ENCODE measurements at places on chromosomes 6 and 20.

DNA sequence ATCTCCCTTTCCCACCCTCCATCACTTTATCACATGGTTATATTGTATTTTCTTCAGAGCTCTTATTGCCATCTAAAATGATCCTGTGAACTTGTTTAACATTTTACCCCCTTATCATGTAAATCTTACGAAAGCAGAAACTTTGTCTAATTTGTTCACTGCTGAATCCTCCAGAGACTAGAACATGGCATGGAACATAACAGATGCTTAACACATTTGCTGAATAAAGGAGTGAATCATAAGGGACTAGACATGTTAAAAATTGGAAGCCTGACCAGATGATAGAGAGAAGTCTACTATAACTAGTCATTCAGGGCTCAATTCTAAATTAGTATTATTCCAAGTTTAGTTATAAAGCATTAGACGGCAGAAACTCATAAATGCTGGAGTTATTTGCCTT, 73.3 kb downstream of the MAN1A1 start:
- DNase-seq, result peak; percentile 20

DNA sequence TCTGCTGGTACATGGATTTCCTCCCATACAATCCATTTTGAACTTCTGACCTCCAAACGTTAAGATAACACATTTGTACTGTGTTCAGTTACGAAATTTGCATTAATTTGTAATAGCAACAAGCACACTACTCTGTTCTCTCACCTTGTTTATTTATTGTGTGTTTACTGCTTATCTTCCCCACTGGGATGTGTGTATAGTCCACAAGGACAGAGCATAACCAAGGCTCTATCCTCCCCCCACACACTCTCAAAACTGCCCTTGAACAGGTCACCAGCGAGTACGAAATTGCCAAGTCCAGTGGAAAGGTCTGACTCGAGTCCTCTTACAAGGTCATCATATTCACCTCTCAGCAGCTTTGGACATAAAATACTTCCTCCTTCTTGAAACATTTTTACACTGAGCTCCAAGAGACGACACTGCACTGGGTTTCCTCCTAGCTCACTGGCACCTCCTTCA, 18.6 kb downstream of the ADTRP start:
- DNase-seq, result no peak

DNA sequence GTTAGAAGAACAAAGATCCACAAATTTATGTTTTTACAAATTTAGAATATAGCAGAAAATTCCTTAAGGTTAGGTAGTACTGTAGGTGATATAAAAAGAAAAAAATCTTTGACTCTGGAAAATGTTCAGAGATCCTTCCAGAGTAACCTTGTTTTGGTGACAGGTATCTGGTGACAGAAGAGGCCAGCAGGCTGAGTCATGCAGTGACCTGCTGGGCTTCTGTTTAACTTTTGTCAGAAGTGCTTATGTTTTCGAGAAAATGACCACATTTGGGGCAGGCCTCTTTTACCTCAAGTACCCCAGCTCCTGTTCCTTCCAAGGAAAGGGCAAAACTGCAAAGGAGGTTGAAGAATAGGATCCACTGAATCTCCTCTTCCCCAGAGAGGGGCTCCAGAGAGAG, 10.5 kb upstream of the CLDN20 start:
- DNase-seq, result no peak

DNA sequence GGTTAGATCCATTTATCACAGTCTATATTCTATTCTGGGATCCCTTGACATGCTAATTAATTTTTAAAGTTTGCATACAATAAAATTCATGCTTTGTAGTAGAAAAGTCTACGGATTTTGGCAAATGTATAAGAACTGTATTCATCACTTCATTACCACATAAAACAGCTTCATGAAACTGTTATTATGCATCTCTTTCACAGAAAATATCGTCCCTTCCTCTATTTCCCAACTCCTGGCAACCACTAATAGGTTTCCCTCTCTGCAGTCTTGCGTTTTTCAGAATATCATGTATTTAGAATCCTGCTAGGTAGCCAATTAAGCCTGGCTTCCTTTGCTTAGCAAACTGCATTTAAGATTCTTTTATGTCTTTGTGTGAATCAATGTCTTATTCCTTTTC, 441.3 kb upstream of the RGS17 start:
- DNase-seq, result no peak

DNA sequence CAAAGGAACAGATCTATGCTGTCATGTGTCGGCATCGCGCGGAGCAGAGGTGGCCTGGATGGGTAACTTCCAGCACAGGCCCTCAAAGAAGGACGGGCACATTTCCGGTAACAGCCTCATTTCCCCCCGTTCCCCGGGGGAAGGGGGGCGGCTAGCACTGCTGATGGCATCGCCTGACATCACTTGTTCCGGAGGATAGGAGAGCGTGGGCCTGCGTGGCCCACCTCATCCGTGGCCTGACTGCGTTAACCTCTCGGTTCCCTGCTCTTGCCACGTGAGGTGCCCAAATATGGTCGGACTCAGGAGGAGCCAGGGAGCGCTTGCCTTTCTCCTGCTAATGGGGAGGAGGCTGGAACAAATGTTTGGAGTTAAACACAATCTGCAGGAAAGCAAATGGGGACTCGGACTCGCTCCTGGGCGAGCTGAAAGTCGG, at the start of gene AKAP12:
Gene AKAP12, plus strand, starts transcription at position 365 of the 433 bp plus-strand sequence. CDS start 596 bp downstream, outside the sequence.
- peak; percentile 41 for DNase-seq

DNA sequence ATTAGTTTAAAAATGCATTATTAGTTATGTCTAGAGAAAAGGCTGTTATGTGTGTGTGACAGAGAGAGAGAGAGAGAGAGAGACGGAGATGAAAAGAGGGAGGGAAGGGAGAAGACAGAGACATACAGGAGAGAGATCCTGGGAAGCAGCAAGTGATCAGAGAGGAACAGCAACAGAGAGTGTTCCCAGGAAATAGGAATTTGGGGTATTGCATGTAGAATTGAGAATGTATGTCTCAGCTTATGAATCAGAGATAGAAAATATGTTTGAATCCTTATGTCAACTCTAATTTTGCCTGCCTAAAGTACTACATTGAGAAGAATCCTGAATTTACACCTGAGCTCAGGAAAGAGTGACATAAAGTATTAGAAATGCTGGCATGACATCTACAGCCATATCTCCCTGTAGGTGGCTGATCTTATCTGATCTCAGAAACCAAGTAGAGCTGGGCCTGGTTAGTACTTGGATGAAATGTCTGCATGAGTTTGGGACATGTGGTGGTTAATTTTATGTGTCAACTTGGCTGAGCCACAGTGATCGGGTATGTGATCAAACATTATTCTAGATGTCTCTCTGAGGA, 130.6 kb downstream of the TENT5A start:
- DNase-seq, result no peak

DNA sequence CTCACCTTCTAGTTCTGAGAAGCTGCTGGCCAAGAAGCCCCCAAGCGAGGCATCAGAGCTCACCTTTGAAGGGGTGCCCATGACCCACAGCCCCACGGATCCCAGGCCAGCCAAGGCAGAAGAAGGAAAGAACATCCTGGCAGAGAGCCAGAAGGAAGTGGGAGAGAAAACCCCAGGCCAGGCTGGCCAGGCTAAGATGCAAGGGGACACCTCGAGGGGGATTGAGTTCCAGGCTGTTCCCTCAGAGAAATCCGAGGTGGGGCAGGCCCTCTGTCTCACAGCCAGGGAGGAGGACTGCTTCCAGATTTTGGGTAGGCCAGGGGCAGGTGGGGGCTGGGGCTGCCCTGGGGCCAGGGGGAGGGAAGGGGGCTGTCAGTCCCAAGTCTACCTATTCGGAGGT, 2.3 kb downstream of the MYLK2 start:
- DNase-seq, result no peak

- DNase-seq, result no peak
Measured at GRCh38 chr6:39425346-39426072, 103.0 kb upstream of the KCNK16 start.

- DNase-seq, result no peak
Measured at GRCh38 chr20:2783908-2784566, 16.4 kb downstream of the CPXM1 start.

DNA sequence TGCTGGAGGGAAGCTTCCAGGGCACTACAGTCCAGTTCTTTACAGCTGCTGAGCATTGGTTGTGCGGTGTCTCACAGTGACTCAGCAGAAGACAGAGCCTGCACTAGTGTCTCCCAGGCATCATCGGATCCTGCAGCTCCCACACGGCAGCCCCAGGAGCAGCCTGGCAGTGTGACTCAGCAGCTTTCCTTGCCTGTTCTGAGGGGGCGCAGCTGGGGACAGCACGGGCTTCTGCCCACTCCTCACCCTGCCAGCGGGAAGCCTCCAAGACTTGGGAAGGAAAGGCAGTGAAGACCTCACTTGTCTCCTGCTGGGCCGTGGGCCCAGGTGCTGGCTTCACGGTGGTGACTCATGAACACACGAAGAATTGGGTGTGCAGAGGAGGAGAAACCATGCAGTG, 165.4 kb downstream of the SYNDIG1 start:
- peak; percentile 43 for DNase-seq

GRCh38 chr6:77466451-77467437, 3.5 kb upstream of the HTR1B start:
- no peak for DNase-seq

Measured in hippocampal formation (tissue), 2 donors.